Activated T-helper 17 cell treated with anti-CD3 and anti-CD28 coated beads, Interleukin-2, amount 50 U/mL, for 72 hours (primary cell): ENCODE measurements at places on chromosomes 5 and 9.

DNA sequence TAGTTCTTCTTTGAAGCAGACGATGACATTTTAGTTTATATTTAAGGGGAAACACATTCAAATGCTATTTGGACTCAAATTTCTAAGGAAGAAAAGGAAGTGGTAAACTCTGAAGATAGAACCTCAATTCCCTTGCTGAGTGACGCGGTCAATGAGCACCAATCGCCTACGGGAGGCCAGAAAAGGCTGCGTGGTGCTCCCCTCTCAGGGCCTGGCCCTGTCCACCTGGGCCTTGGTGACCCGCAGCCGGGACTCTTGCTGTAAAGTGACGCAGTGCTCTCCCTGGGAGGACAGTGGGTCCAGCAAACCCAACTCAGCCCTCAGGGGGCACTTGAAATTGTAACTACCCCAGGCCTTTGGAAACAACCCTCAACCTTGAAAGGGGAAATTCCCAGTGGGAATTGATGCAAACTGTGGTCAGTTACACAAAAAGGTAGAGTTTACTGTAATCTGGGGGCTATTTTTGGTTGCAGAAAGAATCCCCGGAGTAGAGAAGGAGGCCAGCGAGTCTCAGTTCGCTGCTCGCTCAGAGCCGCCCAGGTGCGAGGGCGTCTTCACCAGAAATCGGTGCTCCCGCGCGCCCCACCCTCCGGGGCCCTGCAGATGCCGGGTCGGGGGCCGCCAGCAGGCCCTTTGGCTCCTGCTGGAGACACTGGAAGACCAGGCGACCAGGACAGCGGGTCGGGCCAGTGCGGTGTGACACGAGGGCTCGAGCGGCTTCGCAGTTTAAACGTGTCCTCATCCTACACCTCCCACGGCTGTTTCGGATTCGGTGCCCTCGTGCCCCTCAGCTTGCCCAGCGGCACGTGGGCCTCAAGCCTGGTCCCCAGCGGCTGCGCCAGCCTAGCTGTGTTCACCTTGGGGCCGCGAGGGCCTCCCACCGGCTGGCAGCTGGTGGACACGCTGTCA lies 1.4 kb upstream of the ANKRD33B start:
- ATAC-seq = no peak

GRCh38 chr5:82551192-82551591 lies 273.0 kb upstream of the RPS23 start:
- no peak for ATAC-seq

DNA sequence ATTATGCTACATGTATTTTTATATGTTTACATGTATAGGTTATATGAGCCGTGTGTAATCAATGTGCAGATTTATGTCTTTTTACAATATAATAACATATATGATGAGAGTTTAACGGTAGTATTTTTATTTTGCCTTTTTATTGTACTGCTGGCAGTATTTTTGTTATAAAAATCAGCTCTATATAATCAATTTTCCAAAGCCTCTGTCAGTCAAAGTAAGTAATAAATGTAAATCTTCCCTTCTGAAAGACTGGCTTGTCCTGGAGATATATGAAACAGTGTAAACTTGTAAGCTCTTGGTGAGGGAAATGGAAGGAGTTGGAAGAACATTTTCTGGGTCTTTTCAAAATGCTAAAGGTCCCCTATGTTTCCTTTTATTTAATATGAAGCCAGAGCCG lies 173.8 kb downstream of the SSBP2 start:
- ATAC-seq = no peak

DNA sequence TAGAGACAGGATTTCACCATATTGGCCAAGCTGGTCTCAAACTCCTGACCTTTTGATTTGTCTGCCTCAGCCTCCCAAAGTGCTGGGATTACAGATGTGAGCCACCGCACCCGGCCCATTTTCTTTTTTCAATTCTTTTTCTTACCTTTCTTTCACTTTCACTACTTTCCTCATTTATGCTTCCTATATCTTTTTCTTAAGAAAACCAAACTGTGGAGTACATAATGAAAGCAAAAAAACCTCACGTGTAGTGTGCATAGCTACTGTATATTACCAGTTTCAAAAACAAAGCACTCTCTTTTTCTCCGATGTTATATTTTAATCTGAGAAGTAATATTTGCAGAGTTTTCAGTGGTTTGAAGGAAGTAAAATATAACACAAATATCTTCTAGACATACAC lies 8.0 kb upstream of the CAST start:
- ATAC-seq = peak; percentile 3

DNA sequence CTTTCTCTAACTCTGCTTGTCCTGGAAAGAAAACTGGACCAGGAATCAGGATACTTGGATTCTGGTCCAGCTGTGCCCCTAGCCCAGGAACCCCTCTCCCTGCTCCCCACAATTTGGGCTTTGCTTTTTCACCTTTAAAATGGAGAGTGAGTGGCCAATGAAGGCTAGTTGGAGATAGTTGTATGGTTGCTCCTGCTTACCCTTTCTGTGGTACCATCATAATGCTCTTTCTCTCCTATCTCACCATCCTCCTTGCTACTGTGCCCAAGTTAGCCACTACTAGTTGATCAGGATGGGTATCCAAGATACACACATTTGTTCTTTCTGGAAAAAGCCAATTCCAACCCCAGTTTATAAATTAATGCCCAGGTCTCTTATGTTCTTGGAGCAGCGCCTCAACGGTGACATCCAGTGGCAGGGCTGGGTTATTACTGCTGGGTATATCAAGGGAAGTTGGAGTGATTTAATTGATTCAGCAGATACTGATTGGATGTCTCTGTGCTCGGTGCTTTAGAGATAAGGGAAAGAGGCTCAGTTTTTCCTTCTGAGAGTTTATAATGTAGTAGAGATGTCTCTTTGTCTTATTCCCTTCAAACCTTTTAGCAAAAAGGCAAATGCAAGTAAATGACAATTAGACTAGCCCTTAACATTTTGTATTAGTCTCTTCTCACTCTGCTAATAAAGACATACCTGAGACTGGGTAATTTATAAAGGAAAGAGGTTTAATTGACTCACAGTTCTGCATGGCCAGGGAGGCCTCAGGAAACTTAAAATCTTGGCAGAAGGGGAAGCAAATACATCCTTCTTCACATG lies 38.5 kb downstream of the FAXDC2 start:
- peak; percentile 65 for ATAC-seq

DNA sequence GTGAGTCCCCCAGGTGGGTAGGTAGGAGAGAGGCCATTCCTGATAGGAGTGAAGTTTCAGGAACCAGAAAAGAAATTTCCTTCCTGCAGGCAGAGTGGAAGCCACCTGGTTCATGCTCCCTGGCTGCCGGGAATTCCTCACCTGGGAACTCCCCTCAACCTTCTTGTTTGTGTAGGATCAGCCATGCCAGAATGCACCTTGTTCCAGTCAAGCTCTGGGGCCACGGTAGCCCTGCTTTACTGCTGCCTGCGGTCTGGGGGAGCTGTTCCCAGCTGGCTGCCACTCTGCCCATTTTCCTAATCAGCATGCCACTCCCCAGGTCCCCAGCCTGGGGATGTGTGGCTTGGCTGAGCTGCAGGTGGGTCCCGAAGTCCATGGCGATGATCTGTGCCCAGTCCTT lies 18.7 kb upstream of the B4GALT1 start:
- ATAC-seq = no peak

GRCh38 chr5:139472386-139473030 lies 1.7 kb downstream of the SMIM33 start:
- ATAC-seq = no peak

DNA sequence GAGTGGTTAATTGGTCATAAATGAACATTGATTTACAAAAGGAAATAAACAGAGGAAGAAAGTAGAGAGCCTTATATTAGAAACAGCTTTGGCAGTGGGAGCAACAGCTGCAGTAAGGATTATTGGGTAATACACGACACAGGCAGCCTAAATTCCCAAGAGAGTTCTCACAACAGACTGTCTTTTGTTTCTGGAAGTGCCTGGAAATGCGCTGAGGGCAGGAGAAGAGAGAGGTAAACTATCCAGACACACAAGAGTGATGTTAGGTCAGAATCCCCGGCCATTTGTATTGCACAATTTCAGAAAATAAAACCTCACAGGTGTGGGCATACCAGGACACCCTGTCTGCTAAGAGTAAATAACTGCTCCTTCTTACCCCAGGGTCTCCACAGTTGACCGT lies 450.4 kb upstream of the CTNND2 start:
- ATAC-seq = no peak

GRCh38 chr9:111037708-111038330 lies 451 bp downstream of the LPAR1 start:
- ATAC-seq = no peak

- no peak for ATAC-seq
Measured at GRCh38 chr5:5294429-5294828, 128.0 kb upstream of the ICE1 start.

DNA sequence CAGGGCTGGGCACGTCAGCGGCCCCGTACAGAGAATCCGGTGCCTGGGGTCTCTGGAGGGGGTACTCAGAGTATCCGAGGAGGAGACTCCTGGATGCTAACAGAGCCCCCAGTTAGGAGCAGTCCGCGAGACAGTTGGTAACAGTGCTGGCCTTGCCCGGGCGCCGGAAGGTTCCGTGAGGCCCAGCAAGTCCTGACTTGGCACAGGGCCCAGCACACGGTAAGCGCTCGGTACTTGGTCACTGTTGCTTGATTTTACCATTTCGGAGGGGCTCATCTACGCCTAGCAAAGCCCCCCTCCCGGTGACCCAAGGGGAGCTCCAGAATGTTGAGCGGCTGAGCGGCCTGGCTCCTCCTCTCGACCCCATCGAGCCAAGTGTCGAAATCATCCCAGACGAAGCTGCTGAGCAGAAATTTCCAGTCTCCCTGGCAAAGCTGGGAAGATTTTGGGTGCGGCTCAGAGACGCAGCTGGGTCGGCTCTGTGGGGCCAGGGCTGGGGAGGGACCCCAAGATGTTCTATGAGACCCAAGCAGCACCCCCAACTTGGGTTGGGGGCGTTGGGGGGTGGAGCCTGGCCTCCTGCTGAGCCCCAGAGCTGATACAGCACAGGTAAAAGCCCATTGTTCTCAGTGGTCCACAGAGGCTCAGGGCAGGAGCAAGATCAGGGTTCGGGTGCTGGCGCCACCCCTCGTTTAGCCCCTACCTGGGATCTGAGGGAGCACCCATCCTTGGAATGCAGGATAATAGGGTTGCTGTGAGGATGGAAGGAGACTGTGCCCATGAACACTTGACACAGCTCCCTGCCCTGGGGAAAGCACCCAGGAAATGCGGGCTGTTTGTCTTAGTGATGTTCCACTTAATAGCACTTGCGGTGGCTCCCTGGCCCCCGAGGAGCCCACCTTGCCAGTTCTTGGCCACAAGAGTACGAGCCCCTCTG lies 137.2 kb downstream of the C9orf50 start:
- ATAC-seq = no peak

DNA sequence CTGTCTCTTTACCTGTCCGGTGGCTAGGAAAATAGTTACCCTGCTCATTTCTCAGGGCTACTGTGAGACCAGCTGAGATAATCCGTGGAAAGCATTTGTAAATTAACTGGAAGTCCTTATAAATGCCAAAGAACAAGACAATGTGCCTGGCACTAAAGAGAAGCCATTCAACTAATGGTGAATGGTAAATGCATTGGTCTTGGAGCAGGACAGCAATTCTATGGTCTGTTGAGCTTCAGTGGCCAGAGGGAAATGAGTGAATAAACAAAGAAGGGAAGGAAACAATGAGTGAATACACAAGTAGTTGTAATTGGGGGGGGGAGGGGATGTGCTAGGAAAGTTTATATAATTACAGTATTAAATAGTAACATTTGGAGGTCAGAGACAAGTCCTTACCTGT lies 353.6 kb downstream of the SEMA5A start:
- no peak for ATAC-seq

DNA sequence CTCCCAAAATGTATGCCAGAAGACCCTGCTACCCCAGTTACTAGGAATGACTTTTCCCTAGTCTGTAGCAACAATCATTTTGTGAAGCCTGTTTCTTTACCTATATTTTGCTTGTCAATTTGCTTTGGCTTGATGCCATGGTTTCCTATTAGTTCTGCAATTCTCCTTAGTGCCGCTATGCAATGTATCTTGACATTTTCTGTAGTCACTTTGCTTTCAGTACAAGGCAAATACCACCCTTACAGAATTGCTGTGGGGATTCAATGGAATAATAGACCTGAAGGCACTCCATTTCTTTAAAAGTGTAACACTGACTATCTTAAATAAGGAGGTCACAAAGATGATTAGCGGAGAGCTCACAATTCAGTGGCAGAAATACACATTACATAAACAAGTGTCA lies 291.1 kb downstream of the NR2F1-AS1 start:
- ATAC-seq = no peak

GRCh38 chr5:174708476-174709207 lies 15.7 kb upstream of the MSX2 start:
- no peak for ATAC-seq

GRCh38 chr5:96256795-96257470 lies 176.1 kb downstream of the PCSK1 start:
- peak; percentile 43 for ATAC-seq

GRCh38 chr5:139571966-139572365 lies 10.8 kb downstream of the UBE2D2 start:
- ATAC-seq = no peak

DNA sequence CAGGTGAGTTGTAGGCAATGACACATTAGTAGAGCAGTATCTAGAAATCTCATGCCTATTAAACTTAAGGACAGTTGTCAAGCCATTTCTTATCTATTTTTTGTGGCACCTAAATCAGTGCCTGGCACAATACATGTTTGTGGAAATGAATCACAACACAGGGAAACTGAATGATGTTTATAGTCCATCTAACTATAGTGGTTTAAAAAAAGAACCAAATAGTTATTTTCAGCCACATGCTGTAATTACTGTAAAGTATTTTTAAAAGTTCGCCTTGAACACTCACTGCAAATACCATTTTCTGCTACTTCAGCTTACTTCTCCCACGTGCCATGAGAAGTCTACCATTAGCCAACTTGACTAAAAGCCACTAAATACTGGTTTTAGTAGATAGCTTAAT lies 21.9 kb downstream of the FNBP1 start:
- ATAC-seq = no peak
